ENCODE measurements at places on chromosomes 2 and 18.

DNA sequence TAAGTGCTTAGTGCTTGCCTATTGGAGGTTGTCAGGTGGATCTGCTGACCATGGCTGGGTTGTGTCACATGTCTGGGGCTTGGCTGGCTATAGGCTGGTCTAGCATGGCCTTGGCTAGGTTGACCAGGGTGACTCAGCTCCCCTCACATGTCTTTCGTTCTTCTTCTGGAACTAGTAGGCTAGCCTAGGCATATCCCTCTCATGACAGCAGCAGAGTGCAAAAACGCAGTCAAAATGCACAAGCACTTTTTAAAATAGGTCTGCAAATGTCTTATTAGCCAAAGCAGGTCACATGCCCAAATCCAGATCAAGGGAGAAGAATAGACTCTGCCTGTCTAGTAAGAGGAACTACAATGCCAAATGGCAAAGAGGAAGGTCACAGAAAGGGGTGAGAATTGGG, 179.7 kb upstream of the ACVR2A start:
- DNase-seq = no peak

GRCh38 chr2:179861027-179861415, 391 bp downstream of the ZNF385B start:
- DNase-seq = no peak

GRCh38 chr2:142980246-142981068, 103.0 kb downstream of the KYNU start:
- DNase-seq = no peak

DNA sequence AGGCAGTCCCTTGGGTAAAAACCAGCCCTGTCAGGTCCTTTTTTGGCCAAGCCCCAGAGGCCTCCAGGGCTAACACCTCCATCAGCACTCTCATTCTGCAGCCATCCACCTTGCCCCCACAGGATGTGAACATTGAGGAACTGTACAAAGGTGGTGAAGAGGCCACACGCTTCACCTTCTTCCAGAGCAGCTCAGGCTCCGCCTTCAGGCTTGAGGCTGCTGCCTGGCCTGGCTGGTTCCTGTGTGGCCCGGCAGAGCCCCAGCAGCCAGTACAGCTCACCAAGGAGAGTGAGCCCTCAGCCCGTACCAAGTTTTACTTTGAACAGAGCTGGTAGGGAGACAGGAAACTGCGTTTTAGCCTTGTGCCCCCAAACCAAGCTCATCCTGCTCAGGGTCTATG, 7.3 kb downstream of the IL1F10 start:
- DNase-seq = no peak

GRCh38 chr2:194735837-194736542, 921.0 kb upstream of the SLC39A10 start:
- no peak for DNase-seq

GRCh38 chr2:29706171-29706720, 215.1 kb downstream of the ALK start:
- no peak for DNase-seq

DNA sequence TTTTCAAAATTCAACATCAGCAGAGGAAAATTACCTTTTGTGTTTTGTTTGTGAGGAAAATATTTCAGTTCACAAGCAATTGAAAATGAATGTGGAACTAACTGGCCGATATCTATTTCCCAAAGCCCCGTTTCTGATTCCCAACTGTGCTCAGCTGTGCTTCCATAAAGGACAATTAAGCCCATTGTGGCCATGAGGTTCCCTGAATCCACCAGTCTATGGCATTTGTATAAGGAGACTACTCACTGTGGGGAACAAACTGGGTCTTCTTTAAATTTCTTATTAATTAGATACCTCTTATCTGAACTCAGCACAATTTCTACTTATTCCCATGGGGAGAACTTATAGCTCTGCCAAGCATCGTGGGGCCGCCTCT, 31.4 kb upstream of the AGAP1 start:
- DNase-seq = no peak

- DNase-seq = no peak
Measured at GRCh38 chr2:238431-238830, 25.4 kb downstream of the SH3YL1 start.

GRCh38 chr18:39453882-39454281, 1888.3 kb upstream of the CELF4 start:
- DNase-seq = no peak

GRCh38 chr2:75224636-75225094, 25.3 kb upstream of the TACR1 start:
- no peak for DNase-seq

DNA sequence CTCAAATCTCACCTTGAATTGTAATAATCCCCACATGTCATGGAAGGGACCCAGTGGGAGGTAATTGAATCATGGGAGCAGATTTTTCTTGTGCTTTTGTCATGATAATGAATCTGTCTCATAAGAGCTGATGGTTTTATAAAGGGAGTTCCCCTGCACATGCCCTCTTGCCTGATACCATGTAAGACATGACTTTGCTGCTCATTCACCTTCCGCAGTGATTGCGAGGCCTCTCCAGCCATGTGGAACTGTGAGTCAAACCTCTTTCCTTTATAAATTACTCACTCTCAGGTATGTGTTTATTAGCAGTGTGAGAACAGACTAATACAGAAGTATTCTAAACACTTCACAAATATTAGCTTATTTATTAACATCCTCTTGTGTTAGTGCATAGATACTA, 516.7 kb downstream of the LRRTM4 start:
- no peak for DNase-seq

- no peak for DNase-seq
Measured at GRCh38 chr18:26794230-26795101, 71.0 kb downstream of the AQP4 start.

- DNase-seq = no peak
Measured at GRCh38 chr2:234001380-234002160, 48.9 kb upstream of the SPP2 start.

DNA sequence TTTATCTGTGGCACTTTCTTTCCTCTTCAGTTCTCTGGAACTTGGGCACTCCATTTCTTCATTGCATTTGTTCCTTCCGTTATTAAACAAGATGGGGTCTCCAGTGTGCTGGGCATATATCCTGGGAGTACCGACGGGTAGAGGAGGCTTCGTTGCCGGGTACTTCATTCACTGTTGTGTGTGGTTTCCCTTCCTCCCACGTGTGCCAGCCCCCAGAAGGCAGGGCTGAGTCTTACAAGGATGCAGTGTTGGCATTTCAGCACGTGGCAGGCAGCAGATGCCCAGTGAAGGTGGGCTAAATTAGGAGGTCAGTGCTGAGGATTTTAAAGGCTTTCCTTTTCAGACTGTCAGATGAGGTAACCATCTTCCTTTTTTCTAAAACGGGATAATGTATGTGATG, 58.6 kb downstream of the MGAT5 start:
- peak; percentile 17 for DNase-seq

GRCh38 chr2:98454073-98454472, 9.4 kb downstream of the INPP4A start:
- no peak for DNase-seq

DNA sequence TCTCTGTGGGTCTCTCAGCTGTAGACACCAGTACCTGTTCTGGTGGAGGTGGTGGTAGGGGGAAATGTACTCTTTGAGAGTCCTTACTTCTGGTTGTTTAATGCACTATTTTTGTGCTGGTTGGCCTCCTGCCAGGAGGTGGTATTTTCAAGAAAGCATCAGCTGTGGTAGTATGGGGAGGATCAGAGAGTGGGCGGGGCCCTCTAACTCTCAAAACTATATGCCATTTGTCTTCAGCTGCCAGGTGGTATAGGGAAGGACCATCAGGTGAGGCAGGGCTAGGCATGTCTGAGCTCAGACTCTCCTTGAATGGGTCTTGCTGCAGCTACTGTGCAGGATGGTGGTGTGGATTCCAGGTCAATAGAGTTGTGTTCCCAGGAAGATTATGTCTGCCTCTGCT, 1100.8 kb downstream of the CNTNAP5 start:
- DNase-seq = no peak

DNA sequence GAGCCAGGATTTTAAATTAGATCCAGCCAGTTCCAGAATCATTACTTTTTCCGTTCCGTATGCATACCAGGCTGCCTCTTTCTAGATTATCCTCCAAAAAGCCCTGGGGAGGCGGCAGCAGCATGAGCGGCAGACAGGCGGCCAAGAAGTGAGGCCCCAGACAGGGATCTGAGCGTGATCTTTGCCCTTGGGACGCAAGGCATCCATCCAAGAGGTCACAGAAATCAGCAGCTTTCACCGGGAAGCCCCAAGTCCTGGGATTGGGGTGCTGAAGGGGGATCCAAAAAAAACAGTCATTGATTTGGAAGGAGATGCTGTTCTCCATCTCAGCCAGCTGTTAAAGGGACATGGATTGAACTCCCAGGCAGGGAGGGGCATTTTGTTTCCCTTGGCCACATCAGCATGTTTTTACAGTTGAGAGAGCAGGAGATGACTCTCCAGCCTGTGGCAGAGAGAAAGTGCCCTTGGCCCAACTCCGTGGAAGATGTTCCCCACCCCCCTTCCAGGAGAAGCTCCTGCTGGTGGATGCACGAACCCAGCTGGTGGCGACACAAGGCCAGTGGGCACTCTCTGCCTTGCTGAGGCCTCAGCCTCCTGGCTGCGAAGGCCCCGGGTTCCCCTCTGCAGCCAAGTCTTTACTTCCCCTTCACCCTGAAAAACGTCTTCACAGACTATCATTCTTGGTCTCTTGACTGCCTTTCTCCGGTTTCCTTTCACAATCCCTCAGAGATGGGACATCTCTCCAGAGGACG, 265.6 kb downstream of the ANAPC1 start:
- DNase-seq = no peak

DNA sequence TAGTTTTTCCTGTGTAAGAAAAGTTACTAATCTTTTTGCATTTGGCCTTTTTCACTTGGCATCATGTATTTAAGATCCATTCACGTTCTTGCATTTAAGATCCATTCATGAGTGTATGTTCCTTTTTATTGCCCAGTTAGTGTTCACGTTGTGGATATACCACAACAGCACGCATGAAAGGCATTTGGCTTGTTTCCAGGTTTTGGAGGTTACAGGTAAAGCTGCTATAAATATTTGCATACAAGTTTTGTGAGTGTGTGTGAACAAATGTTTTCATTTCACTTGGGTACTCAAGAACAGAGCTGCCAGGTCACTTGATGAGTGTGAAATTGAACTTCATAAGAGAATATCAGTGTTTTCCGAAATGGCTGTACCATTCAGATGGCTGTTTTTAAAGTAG, 121.2 kb downstream of the CCBE1 start:
- no peak for DNase-seq

GRCh38 chr18:78643004-78643403, 336.6 kb upstream of the SALL3 start:
- DNase-seq = no peak

GRCh38 chr2:239580199-239580527, 179.3 kb upstream of the HDAC4 start:
- DNase-seq = no peak

DNA sequence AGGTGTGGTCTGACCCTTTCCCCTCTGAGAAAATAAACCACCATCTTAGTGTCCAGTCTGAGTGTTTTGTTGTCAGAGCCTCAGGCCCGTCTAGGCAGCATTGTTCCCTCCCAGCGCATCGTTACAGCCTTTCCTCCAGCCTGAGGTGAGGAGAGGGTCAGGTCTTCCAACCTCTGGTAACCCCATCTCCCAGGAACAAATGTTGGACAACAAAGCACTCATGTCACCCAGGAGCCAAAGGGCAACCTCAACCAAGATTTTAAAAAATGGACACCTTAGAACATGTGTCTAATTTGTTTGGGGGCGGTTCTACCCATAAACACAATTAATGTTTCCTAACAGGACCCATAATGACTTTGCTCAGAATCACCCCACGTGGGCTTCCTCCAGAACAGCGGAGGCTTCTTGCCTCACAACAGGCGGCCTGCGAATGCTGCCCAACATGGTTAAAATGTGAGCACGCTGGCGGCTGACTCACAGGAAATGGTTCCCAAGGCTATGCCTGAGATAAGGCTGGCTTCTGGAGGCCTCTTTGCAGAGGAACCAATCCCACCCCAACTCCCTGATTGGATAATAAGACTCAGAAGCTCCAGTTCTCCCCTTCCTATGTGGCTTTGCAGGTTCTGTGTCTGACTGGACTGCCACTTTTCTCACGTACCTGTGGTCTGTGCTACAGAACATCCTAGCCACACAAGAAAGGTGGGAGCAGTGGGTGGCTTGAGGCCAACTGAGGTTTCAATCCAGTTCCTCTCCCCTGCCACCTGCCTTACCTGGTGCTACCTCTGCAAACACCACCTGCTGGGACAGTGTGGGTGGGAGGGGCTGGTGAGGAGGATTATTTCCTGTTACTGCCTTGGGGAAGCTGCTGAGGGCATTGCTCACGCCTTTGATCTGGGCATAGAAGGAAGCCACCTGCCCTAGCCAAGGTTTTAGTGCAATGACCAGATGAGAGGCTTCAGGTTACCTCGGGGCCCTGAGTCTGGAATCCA, 108.8 kb downstream of the B3GNT2 start:
- peak; percentile 18 for DNase-seq

DNA sequence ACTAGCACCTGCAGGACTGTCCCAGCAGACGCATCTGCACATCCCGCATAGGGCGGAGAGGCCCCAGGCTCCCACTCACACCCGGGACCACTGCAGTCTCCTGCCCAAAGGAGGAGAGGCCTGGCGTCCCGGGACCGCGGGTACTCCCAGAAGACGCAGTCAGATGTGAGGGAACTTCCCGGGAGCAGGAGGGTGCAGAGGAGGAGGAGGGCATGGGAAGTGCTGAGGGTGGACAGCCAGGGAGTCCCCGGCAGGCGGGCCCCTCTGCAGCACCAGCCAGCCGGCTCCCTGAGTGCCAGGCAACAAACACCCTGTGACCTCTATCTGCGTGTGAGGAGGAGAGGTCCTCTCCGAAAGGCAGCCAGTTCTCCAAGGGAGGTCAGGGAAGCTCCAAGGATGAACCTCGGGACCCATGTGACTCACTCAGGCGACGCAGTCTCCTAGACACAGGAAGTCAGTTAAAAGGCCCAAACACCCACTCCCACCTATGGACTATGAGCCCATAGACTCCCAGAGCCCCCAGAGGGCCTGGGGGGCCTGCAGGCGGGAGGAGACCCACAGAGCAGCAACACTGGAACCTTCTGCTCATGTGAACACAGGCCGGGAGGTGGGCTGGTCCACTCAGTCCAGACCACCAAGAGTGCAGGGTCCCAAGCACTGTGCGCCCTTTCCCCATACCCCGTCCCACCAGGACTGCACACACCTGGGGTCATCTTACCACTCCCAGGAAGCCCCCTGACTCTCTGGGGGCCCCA, 4.2 kb downstream of the PXDN start:
- no peak for DNase-seq

- no peak for DNase-seq
Measured at GRCh38 chr18:3246635-3247239, 864 bp upstream of the MYL12A start.

DNA sequence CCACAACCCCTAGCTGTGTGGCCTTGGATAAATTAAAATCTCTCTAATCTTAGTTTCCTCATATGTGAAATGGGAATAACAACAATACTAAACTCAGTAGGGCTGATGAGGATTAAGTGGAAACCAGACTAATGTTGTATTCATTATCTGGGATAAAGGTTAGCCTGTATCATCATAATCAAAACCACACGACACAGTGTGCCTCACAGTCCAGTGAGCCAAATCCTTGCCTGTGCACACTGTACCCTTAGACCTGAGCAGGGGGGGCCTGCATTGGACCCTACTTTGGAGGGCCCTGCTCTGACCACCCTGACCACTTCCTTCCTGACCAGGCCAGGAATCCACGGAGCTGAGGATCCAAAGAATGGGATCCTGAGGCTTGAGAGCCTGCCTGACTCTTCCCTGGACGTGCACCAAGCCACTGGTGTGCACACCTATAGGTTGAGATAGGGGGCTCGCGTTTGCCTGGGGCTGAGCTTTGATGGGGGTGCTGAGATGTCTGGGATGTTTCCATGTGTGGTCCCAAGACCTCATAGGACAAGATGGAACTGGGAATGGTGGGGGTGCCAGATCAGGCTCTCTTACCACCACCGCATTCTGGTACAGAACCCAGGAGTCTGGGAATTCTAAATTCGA, 69.7 kb downstream of the TGOLN2 start:
- no peak for DNase-seq

GRCh38 chr2:178478130-178478438, 316 bp downstream of the FKBP7 start:
- DNase-seq = no peak

All from stimulated activated CD4-positive, alpha-beta T cell treated with anti-CD3 and anti-CD28 coated beads, Interleukin-4, amount 100 ng/mL, for 1 hour (primary cell).